ENCODE measurements at places on chromosomes 6 and 20. TPM values are rescaled to one million over a fixed set of nuclear protein-coding genes. Genes with fewer than 3 reads are reported as not detected.

GRCh38 chr6:81735756-81736380 is 16.6 kb downstream of the TENT5A start:
- DNase-seq: no peak

- DNase-seq: no peak
Observed at GRCh38 chr6:127792616-127793015, 108.2 kb downstream of the THEMIS start.

PAK5 gene
- not detected for total RNA-seq

FAM162B gene
- total RNA-seq: not detected

OR2J3 gene
- total RNA-seq: not detected

- DNase-seq: no peak
Observed at GRCh38 chr6:74805916-74806696, 399.7 kb downstream of the COL12A1 start.

OPN5 gene
- total RNA-seq: not detected

DNA sequence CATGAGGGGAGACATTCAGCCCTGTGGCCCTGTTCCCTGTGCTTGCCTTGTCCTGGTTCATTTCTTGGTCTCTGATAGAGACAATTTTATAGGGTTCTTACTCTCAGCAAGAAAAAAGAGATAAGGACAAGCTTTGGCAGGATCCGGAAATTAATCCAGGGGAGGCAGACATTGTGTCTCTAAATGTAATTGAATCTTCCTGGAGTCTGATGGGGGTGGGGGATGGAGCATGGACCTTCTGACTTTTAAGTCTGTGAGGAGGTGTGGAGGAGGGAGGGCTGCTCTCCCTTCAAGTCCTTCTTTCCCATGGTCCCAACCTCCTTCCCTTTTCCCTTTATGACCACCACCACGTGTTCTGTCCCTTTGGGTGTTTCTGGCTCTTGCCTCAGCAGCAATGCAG is 512.7 kb downstream of the DHX35 start:
- no peak for DNase-seq

DNA sequence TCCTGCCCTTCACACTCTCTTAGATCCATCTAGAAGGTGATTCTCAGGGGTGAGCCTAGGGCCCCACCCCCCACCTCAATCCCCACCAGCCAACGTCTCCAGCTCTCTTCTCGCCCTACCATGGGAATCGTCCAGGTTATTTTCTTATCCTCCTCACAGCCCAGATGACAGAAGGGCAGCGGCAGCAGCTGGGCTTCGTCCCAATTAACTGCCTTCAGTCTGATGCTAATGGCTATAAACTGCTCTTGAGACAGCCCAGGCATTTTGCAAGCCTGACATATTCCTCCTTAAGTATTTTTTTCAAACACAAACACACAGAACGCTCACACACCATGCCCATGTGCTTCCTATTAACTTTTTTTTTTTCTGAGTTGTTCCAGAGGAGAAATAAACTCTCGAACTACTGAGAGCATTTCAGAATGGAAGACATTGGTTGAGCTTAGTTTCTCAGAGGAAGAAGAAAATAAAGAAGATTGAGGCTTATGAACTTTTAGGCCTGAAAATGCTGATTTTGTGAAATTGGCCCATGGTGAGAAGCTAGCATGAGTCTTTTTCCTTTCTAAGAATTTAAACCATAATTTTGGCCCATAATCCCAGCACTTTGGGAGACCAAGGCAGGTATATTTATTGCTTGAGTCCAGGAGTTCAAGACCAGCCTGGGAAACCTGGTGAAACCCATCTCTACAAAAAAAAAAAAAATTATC is 124.6 kb downstream of the EYA2 start:
- DNase-seq: peak; percentile 20

ZSCAN26 gene
- total RNA-seq: 19.4 TPM

GRCh38 chr6:24273096-24273870 is 84.6 kb downstream of the DCDC2 start:
- no peak for DNase-seq

- DNase-seq: no peak
Observed at GRCh38 chr6:119179062-119179461, 100.6 kb upstream of the FAM184A start.

DNA sequence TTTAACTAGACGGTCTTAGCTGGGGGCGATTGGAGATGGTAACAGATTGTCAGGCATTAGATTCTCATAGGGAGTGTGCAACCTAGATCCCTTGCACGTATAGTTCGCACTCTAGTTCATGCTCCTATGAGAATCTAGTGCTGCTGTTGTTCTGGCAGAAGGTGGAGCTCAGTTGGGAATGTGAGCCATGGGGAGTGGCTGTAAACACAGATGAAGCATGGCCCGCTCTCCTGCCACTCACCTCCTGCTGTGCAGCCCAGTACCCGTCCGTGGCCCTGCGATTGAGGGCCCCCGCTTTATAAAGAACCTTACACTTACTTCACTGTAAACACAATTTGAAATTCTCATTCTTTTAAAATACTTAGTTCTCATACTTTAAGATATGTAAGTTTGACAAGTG is 339.4 kb downstream of the CDH26 start:
- no peak for DNase-seq

All from transverse colon (tissue), 4 donors.